ENCODE measurements at places on chromosomes 6 and 20. TPM values are rescaled to one million over a fixed set of nuclear protein-coding genes. Genes with fewer than 3 reads are reported as not detected.

Gene SYCP2L
- 2.6 TPM for total RNA-seq

GRCh38 chr6:63560801-63561287, 11.4 kb upstream of the LOC128125822 start:
- H3K4me1 ChIP-seq: no peaks in the 10 kb centered on the region
- no peak overlapping the region for H3K4me3 ChIP-seq
- DNase-seq: no peak

DNA sequence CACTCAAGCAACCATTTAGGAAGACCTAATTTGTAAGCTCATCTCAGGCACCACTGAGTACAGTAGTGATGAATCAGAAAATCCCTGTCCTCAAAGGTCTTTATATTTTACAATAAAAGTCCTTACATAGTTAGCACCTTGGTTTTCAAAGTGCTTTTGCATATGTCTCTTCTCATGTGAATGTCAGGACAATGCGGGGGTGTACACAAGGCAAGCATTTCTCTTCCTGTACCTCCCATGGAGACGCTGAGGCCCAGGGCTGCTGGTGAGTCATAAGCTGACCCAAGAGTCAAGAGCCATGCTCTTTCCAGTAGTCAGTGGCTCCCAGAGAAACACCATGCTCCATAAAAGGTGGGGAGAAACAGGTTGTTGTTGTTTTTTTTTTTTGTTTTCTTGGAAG, 174.0 kb downstream of the GJA10 start:
- no peaks in the 10 kb centered on the region for H3K36me3 ChIP-seq
- H3K27ac ChIP-seq: no peak overlapping the region
- no peaks in the 10 kb centered on the region for H3K4me1 ChIP-seq
- no peaks in the 10 kb centered on the region for H3K27me3 ChIP-seq
- no peak overlapping the region for H3K4me3 ChIP-seq

- peaks cover 15% of the 10 kb centered on the region for H3K36me3 ChIP-seq
- H3K27me3 ChIP-seq: no peaks in the 10 kb centered on the region
- H3K4me1 ChIP-seq: peaks cover 9% of the 10 kb centered on the region
Measured at GRCh38 chr6:109381061-109381746, 1.1 kb downstream of the CD164 start.

DNA sequence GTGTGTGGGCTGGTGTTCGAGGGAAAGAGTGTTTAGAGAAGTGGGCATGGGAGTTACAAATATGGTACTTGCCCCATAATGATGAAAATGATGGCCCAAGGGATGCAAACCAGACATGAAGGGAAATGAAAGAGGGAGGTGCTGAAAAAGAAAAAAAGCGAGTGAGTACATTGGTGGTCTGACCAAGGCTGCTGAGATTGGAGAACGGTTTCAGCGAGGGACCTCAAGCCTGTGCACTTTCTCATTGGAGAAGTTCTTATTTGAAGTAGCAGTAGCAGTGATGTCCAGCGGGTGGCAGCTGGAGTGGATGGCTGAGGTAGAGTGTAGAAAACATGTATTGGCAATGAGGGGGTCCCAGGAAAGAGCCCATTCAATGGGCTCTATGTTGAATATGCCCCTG, 54.8 kb downstream of the TNFAIP3 start:
- H3K4me3 ChIP-seq: no peak overlapping the region
- H3K27ac ChIP-seq: no peak overlapping the region
- DNase-seq: no peak
- H3K36me3 ChIP-seq: no peaks in the 10 kb centered on the region
- H3K27me3 ChIP-seq: no peaks in the 10 kb centered on the region

DNA sequence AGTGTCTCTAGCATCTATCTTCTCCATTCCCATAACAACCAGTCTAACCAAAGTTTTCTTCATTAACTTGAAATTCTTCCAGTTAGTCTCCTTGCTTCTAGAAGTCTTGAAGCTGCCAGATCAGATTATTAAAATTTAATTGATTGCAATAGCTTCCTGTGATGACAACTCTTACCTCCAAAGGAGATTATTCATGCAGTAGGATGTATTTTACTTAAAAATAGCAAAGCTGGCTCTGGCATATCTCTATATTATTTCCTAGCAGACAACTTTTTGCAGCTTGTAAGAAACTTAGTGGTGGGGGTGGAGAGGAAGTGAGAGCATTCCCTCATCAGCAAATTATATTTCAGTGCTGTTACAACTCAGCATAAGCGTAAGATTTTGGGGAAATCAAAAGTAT, 290.4 kb downstream of the GRIK2 start:
- no peak overlapping the region for H3K27ac ChIP-seq
- no peaks in the 10 kb centered on the region for H3K36me3 ChIP-seq
- H3K27me3 ChIP-seq: no peaks in the 10 kb centered on the region
- DNase-seq: no peak
- no peaks in the 10 kb centered on the region for H3K4me1 ChIP-seq

- peaks cover 23% of the 10 kb centered on the region for H3K4me1 ChIP-seq
- DNase-seq: no peak
- no peaks in the 10 kb centered on the region for H3K27me3 ChIP-seq
- H3K4me3 ChIP-seq: no peak overlapping the region
- H3K36me3 ChIP-seq: peaks cover 26% of the 10 kb centered on the region
- H3K27ac ChIP-seq: no peak overlapping the region
Measured at GRCh38 chr20:48662711-48663110, 165.1 kb downstream of the PREX1 start.

- H3K27ac ChIP-seq: no peak overlapping the region
- no peak overlapping the region for H3K4me3 ChIP-seq
- H3K36me3 ChIP-seq: no peaks in the 10 kb centered on the region
- H3K27me3 ChIP-seq: no peaks in the 10 kb centered on the region
- no peak for DNase-seq
- H3K4me1 ChIP-seq: peaks cover 47% of the 10 kb centered on the region
Measured at GRCh38 chr20:59008715-59009336, 1.8 kb upstream of the CTSZ start.

Gene FLRT3
- total RNA-seq: 17.1 TPM
